Activated CD8-positive, alpha-beta memory T cell treated with anti-CD3 and anti-CD28 coated beads, Interleukin-2, amount 50 U/mL, for 4 hours (primary cell): ENCODE measurements at places on chromosomes 7 and 10.

GRCh38 chr10:76576276-76576962 lies 1061.2 kb downstream of the KCNMA1 start:
- DNase-seq, result no peak

DNA sequence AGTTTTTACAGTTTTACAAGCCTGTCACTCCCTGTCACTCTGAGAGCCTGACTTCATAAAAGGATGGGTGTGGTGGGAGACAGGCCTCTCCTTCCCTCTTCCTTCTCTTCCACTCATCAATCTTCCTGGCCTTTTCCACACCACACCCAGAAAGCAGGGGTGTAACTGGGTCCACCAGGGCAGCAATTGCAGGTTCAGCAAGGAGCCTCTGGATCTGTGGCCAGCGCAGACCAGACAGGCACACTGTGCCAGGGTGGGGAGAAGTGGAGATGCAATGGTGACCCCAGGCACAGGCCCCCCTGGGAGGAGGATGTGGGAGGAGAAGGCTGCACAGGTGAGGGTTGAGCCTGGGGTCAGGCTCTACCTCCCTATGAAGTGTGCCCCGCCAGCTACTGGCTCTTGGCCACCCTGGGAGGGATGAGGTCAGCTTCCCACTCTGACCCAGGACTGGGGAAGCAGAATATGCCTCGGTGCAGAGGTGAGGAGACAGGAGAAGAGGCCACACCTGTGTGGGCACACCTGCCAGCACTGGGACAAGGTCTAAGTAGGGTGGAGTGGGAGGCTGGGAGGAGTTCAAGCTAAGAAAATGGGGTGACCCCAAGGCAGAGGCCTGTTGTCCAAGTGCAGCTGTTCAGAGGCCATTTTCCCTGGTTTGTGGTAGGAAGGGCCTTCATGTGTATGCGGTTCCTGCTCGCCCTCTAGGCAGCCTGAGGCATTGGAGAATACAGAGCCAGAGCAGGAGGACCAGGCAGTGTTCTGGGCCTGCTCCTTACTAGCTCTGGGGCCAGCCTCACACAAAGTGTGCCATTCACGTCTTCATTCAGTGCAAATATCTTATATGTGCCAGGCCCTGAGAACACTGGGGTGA lies 20.2 kb upstream of the TMEM72 start:
- DNase-seq, result no peak

GRCh38 chr7:12385364-12385786 lies 18.3 kb downstream of the VWDE start:
- no peak for DNase-seq

DNA sequence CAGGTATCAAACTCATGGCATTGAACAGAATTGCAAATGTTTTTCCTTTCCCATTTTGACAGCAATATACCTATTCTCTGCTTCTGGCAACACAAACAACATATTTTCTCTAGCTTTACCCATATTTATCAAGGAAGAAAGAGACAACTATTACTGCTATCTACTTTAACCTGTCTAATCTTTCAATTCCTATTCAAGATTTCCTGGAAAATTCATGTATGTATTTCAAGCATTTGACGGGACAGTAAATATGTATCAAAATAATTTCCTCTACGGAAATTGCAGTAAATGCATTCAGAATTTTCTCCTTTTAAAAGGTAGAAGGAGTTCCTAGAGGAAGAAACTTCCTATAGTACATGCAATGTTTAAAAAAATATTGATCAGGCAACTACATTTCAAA lies 179.3 kb upstream of the LRRN3 start:
- no peak for DNase-seq

- DNase-seq, result no peak
Measured at GRCh38 chr7:14340393-14341074, 351.1 kb upstream of the ETV1 start.

- peak; percentile 63 for DNase-seq
Measured at GRCh38 chr10:6678211-6678803, 98.2 kb upstream of the PRKCQ start.

- DNase-seq, result no peak
Measured at GRCh38 chr7:141202535-141202934, 128.7 kb downstream of the TMEM178B start.

DNA sequence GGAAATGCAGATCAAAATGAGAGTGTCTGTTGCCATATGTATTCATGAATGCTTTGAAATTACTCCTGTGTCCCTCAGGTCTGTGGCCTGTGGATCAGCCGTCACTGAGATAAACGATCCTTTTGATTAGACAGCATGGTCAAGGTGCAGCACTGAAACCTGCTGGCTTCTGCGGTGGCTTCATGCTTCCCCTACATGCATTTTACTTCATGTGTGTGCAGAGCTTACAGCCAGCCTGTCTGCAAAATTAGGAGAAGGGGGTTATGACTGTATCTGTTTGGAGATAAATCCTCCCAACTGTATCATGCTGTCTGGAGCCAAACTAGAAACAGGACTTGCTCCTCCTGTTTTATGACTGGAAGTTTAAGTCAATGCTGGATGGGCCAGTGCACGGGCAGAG lies 71.0 kb upstream of the PLPP4 start:
- no peak for DNase-seq

- no peak for DNase-seq
Measured at GRCh38 chr7:148664324-148664723, 34.4 kb upstream of the CUL1 start.

DNA sequence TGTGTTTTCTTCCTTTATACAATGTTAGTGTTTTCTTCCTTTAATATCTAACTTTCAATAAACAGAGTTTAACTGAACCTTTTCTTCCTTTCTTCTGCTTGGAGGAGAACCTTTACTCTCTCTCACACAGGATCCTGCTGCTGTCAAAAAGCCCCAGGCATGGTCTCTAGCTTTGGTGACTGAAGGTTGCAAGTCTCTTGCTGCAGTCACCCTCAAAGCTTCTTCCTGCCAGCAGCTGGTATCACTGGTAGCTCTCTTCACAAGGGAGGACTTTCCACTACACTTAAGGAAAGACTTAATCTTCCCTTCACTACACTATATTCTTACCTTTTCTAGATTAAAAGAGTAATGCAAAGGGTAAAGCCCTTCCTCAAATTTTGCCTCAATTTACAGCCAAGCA lies 153.4 kb downstream of the SGMS1 start:
- DNase-seq, result no peak

- no peak for DNase-seq
Measured at GRCh38 chr10:71835671-71836595, 15.1 kb downstream of the PSAP start.

DNA sequence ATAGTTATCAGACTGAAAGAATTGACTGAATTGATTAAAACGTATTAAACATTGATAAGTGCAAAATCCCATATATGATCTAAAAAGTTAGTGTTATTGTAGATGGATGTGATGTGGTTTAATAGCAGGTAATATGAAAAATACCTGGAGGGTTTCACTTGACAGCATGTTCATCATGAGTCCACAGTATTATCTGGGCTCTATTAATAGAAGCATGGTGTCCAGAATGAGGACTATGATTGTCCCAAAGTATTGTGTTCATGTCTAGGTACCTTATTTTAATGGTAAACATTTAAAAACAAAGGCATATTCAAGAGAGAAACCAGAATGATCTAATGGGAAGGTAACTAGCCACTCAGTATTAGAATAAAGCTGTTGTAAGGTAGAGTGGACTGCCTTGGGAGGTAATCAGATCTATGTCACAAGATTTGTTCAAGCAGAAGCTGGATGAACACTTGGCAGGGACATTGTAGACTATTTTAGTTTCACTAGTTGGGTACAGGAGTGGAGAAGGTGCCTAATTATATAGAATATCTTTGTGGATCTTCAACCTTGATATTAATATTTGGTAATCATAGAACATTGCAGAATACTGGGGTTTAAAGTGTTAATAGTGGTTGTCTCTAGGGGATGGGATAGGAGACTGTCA lies 43.5 kb downstream of the MCU start:
- DNase-seq, result no peak

DNA sequence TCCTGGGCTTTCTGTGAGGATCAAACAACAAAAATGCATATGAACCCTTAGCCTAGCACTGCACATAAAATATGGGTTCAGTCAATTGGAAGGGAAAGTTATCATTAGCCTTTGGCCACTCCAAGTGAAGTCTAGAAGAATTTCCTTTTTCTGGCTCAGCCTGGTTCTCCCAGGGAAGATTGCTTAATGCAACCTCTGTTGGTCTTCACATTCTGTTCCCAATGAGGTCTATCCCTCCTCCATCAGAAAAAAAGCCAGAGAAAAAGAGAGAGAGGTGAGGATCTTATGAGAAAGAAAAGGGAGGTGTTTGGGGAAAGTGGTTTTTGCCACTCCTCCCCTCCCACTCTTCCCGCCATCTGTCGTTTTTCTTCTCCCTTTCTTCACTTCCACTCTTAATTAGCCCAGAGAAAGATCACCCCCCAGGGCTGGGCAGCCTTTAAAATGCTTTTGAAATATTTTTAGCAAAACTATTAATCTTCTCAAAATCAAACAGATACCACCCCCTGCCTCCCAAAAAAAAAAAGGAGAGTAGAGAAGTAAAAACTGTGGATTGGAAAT lies 31.1 kb downstream of the CPVL start:
- DNase-seq, result no peak

- DNase-seq, result no peak
Measured at GRCh38 chr7:4820967-4821471, 40.8 kb downstream of the PAPOLB start.

DNA sequence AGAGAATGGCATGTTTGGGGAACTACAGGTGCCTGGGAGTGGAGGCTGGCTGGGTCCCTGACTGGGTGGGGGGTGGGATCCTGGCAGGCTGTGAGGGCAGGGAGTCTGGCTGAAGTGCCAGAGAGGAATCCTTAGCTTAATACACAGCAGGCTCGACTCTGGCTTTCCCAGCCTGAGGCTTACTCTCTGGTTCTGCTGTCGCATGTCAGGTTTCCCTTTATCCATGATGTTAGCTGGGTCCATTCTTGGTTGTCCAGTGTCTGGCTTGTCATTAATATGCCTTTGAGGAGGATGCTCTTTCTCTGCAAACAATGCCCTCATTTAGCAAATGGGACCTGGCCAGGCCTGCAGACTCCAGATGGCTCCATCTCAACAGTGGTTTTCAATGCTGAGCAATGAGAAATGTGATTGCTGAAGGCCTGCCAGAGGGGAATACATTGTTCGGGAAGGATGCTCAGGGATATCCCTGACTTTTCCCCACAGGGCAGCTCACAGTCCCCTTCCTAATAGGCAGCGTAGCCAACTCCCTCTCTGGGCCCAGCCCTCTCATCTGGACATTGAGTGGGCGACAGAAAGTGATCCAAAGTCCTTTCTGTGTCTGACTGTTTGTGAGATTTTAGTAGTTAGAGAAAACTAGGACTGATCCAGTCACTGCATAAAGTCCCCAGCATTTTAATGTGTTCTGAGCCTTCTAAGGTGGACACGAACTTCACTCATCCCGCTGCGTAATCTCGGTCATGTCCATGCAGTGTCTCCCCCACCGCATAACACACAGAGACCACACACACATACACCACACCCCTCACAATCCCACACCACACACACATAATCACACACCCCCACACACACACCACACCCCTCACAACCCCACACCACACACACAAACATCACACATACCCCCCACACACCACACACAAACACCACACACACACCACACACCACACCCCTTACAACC lies 124.9 kb downstream of the ANLN start:
- DNase-seq, result no peak

DNA sequence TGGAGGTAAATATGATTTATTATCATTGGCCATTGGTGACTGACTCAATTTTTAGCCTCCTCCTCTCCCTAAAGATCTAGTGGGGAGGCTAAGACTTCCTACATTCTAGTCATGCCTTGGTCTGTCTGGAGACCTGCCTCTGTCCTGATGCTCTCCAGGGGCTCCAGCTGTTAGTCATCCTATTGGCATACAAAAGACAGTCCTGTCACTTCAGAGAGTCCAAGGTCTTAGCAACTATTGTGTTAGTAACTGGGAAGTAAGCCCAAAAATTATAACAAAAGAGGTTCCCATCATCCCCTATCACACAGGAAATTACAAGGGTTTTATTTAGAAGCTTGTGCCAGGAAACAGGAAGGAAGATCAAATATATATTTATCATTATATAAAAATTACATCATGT lies 400.6 kb upstream of the VSTM2A start:
- no peak for DNase-seq

DNA sequence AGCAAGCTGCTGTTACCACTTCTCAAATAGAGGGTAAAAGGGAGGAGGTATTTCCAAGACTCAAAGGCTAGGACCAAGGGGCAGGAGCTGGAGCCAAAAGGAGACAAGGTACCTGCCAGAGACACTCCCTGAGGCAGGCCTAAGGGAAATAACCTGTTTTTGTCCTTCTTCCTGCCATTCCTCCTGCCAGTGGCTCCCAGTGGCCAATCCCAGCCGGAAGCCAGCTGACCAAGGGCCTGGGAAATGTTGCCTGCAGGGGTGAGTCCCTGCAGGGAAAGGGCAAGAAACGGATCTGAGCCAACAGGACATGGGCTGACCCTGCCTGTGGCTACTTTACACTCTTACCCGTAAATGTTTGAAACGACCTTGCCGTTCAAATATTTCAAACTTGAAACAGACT lies 3.5 kb downstream of the CYTH3 start:
- no peak for DNase-seq

- DNase-seq, result no peak
Measured at GRCh38 chr10:49298983-49299815, at the start of gene C10orf71. TSS of gene C10orf71 (plus strand) at chr10:49299170. CDS start at chr10:49322546, 23,376 bp downstream.

GRCh38 chr7:52741670-52742290 lies 293.7 kb upstream of the POM121L12 start:
- no peak for DNase-seq

DNA sequence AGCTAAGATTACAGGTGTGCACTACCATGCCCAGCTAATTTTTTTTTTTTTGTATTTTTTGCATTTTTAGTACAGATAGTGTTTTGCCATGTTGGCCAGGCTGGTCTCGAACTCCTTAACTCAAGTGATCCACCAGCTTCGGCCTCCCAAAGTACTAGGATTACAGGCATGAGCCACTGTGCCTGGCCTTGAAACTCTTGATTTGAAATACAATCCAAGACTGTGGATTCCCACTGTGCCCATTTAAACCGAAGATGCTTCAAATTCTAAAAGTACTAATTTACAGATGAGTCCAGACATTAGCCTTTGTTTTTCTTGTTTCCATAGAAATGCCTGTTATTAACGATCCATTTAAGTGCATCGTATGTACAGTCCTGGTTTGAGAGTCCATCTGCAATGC lies 130.9 kb downstream of the CACNA2D1 start:
- DNase-seq, result no peak

DNA sequence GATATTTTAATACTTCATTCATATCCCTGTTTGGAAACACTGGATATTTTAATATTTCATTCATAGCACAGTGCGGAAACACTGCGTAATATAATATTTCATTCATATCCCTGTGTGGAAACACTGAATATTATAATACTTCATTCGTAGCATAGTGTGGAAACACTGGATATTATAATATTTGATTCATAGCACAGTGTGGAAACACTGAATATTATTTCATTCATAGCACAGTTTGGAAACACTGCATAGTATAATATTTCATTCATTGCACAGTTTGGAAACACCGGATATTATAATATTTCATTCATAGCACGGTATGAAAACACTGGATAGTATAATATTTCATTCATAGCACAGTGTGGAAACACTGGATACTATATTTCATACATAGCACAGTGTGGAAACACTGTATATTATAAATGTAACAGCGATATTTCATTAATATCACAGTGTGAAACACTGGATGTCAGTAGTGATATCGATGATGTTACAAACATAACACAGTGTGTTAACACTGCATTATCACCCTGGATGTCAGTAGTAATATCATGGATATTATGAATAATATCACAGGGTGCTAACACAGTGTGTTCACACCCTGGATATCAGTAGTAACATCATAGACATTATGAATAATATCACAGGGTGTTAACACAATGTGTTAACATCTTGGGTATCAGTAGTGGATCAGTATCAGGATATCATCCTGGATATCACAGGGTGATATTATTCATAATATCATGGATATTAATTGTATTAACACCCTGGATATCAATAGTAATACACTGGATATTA lies 2.9 kb upstream of the TMEM225B start:
- no peak for DNase-seq
